Neural progenitor cell (in vitro differentiated cells): ENCODE measurements at places on chromosomes 13 and 19. TPM values are rescaled to one million over a fixed set of nuclear protein-coding genes. Genes with fewer than 3 reads are reported as not detected.

- peak overlapping the region; percentile 70 for H3K4me3 ChIP-seq
- no peaks in the 10 kb centered on the region for H3K36me3 ChIP-seq
- H3K4me1 ChIP-seq, result peaks cover 17% of the 10 kb centered on the region
- H3K27me3 ChIP-seq, result peaks cover 27% of the 10 kb centered on the region
- DNase-seq, result peak; percentile 45
Measured at GRCh38 chr19:48739404-48740163, 826 bp downstream of the RASIP1 start.

DNA sequence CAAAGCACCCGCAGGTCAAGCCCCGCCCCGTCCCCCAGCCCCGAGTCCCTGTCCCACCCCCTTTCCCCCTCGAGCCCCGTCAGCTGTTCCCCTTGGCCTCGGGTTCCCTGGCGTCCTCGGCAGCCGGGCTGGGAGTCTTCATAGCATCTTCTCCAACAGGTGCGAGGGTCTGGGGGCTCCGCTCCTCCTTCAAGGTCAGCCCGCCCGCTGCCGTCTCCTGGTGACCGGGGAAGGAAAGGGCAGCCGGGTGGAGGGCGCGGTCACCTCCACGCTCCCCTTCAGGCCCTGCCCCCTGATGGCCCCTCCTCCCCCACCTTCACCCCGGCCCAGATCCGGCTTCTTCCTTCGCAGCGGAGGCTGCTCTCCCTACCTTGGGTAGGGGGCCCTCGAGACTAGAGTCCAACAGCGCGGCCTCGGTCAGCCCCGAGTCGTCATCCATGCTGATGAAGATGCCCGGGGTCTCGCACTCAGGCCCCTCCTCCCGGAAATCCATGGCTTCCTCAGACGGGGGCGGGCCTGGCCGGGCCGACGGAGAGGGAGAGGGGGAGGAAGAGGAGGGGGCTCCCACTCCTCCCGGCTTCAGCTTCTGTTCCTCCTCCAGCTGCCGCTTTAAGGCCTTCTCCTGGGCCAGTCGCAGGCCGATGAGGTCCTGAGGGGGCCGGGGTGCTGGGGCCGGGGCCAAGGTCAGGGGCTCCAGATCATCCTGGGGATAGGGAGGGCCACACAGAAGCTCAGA, 541 bp upstream of the RSPH6A start:
- peaks cover 12% of the 10 kb centered on the region for H3K27me3 ChIP-seq
- H3K27ac ChIP-seq, result no peak overlapping the region
- peak; percentile 85 for DNase-seq
- H3K36me3 ChIP-seq, result no peaks in the 10 kb centered on the region

DNA sequence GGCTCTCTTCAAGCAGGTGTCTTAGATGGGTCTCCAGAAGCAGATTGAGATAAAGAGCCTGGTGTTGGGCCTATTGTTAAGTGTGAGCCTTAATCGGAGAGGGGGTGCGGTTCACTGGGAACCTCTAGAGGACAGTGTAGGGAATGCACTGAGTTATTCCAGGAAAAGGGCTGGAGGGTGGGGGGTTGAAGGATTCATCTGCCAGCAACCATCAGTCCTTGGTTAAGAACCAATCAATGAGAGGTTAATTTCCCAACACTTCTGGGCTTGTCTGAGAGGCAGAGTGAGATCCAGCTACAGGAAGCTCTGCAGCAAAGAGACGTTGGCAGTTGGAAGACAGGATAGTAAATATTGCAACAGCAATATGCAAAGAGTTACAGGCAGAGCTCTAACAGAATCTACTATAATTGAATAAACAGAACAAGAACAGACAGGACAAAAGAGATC, 28.7 kb downstream of the CYP4F2 start:
- H3K36me3 ChIP-seq, result no peaks in the 10 kb centered on the region
- H3K27me3 ChIP-seq, result no peaks in the 10 kb centered on the region
- no peak overlapping the region for H3K27ac ChIP-seq
- H3K4me3 ChIP-seq, result no peak overlapping the region
- DNase-seq, result no peak

- H3K27ac ChIP-seq, result no peak overlapping the region
- no peak for DNase-seq
- H3K4me1 ChIP-seq, result peaks cover 13% of the 10 kb centered on the region
- no peak overlapping the region for H3K4me3 ChIP-seq
- no peaks in the 10 kb centered on the region for H3K36me3 ChIP-seq
Measured at GRCh38 chr13:42396901-42397655, 125.1 kb downstream of the AKAP11 start.

- H3K27me3 ChIP-seq, result no peaks in the 10 kb centered on the region
- peaks cover 10% of the 10 kb centered on the region for H3K4me1 ChIP-seq
- no peak overlapping the region for H3K27ac ChIP-seq
- DNase-seq, result no peak
- no peaks in the 10 kb centered on the region for H3K36me3 ChIP-seq
Measured at GRCh38 chr19:30314056-30314804, 58.0 kb upstream of the ZNF536 start.

DNA sequence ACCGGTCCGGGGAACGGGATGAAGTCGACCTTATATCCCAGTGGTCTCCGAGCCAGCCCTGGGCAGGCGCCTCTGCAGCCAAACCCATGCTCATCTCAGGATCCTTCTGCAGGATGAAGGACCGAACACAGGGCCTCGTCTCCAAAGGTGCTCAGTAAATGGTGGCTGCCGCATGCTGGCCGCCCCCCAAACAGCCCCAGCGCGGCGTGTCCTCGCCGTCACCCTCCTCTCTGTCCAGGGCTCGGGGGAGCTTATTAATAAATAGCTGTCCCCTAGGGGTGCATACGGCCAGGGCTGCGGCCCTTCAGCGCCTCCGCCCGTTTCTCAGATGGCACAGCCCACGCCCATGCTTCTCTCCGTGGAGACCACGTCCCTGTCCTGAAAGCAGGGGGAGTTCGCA, 32.6 kb upstream of the SPACA7 start:
- H3K4me1 ChIP-seq, result peaks cover 48% of the 10 kb centered on the region
- H3K27me3 ChIP-seq, result peaks cover 4% of the 10 kb centered on the region
- no peak overlapping the region for H3K4me3 ChIP-seq

RNF113B gene
- not detected in 2 replicates for total RNA-seq

SIRT2 gene
- 10.9 and 15.2 TPM in 2 replicates for total RNA-seq

RAB3D gene
- total RNA-seq, result 5.5 and 8.5 TPM in 2 replicates

PBX4 gene
- 3.2 and 4.8 TPM in 2 replicates for total RNA-seq
